Body of pancreas (tissue), 4 donors: ENCODE measurements at places on chromosomes 5 and 9. TPM values are rescaled to one million over a fixed set of nuclear protein-coding genes. Genes with fewer than 3 reads are reported as not detected.

PCDHGA2 gene
- 2.0 TPM for total RNA-seq

CATSPER3 gene
- total RNA-seq: not detected

GFI1B gene
- total RNA-seq: not detected

IARS1 gene
- total RNA-seq: 45.1 TPM

IL9 gene
- not detected for total RNA-seq

NUTM2G gene
- total RNA-seq: not detected

ALDH1A1 gene
- 184 TPM for total RNA-seq

C9orf153 gene
- 1.3 TPM for total RNA-seq
